ENCODE measurements at places on chromosomes 12 and 14.

- no peak for DNase-seq
These were observed 13.5 kb downstream of the NCOR2 start for GRCh38 chr12:124553862-124554428.

GRCh38 chr12:66587912-66588311 lies 91.0 kb downstream of the GRIP1 start:
- DNase-seq = no peak

DNA sequence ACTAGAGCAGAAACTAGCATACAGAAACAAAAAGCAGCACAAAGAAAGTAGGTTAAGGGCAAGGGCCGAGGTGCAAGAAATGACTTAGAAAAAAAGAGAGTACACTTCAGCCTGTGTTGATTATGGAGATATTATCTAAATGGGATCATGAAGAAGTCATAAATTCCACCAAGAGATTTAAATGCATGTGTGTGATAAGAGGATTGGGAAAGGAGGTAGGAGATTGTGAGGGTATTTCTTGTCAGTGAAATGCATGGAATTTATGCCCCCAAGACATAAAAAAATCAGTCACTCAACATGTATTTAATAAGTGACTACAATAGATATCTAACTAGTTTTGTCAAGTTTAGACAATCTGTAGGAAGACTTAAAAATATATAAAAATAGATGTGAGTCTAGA lies 976.2 kb upstream of the LRFN5 start:
- DNase-seq = no peak

- no peak for DNase-seq
These were observed 658.0 kb upstream of the MDGA2 start for GRCh38 chr14:48333221-48333920.

- no peak for DNase-seq
These were observed 2.8 kb downstream of the PIANP start for GRCh38 chr12:6697584-6698351.

GRCh38 chr12:114500775-114501473 lies 95.0 kb upstream of the TBX5 start:
- DNase-seq = no peak

- DNase-seq = no peak
These were observed 76.9 kb upstream of the EEA1 start for GRCh38 chr12:93005928-93006392.

Measured in Kasumi-1 (cell line).